ENCODE measurements at places on chromosomes 5 and 9. TPM values are rescaled to one million over a fixed set of nuclear protein-coding genes. Genes with fewer than 3 reads are reported as not detected.

- DNase-seq = no peak
These were observed 96.4 kb downstream of the DIRAS2 start for GRCh38 chr9:90546200-90546599.

ROPN1L gene
- 3.0 TPM for total RNA-seq

NR5A1 gene
- total RNA-seq = 2.5 TPM

- no peak for DNase-seq
These were observed 184.4 kb upstream of the CCNG1 start for GRCh38 chr5:163252950-163253349.

- DNase-seq = no peak
These were observed 183.8 kb upstream of the CD180 start for GRCh38 chr5:67380431-67380830.

TAF11L11 gene
- not detected for total RNA-seq

DNA sequence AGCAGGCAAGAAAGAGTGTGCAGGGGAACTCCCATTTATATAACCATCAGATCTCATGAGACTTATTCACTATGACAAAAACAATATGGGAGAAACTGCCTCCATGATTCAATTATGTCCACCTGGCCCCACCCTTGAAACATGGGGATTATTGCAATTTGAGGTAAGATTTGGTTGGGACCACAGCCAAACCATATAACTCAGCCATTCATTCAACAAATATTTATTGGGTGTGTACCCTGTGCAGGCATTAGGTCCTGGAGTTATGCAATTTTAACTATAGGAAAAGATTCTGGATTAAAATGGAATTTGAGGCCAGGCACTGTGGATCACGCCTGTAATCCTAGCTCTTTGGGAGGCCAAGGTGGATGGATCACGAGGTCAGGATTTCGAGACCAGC is 124.2 kb upstream of the GAS1 start:
- DNase-seq = no peak

GRCh38 chr5:171999877-172000276 is 6.6 kb downstream of the FBXW11 start:
- no peak for DNase-seq

GRCh38 chr5:180140571-180140970 is 68.4 kb downstream of the RASGEF1C start:
- no peak for DNase-seq

GRCh38 chr9:76664120-76664519 is 100.1 kb upstream of the PCA3 start:
- no peak for DNase-seq

TAF11L14 gene
- total RNA-seq = not detected

NIM1K gene
- 0.59 TPM for total RNA-seq

CFAP90 gene
- 0.69 TPM for total RNA-seq

ADAMTS13 gene
- 3.4 TPM for total RNA-seq

GRCh38 chr9:72586388-72587130 is 65.2 kb downstream of the TMC1 start:
- DNase-seq = no peak

GRCh38 chr5:100537946-100538345 is 2.8 kb downstream of the FAM174A start:
- no peak for DNase-seq

- DNase-seq = no peak
These were observed 33.7 kb downstream of the LHX2 start for GRCh38 chr9:124045076-124045829.

PITX1 gene
- 41.5 TPM for total RNA-seq

Data from Panc1 (cell line).